Activated naive CD4-positive, alpha-beta T cell treated with anti-CD3 and anti-CD28 coated beads for 36 hours (primary cell): ENCODE measurements at places on chromosomes 16 and 17. TPM values are rescaled to one million over a fixed set of nuclear protein-coding genes. Genes with fewer than 3 reads are reported as not detected.

Gene FKBP10
- total RNA-seq, result not detected

- DNase-seq, result no peak
Observed at GRCh38 chr17:75428543-75429469, 23.3 kb upstream of the GRB2 start.

DNA sequence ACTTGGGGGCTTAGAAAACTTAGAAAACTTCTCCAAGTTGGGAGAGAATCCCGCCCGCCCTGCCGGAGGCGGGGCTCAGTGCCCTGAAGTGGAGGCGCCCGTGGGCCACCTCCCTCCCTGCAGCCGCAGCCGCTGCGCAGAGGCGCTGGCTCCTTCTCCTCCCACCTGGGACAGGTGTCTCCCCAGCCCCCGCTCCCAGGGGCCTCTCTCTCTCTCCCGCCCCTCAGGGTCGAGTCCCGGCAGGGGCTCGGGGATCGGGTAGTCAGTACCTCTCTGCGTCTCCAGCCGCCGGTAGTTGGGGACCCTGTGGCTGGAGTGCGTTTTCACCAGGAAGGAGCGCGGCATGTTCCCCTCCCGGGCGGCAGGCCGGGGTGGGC is 257 bp downstream of the SNAI3 start:
- DNase-seq, result peak; percentile 46

DNA sequence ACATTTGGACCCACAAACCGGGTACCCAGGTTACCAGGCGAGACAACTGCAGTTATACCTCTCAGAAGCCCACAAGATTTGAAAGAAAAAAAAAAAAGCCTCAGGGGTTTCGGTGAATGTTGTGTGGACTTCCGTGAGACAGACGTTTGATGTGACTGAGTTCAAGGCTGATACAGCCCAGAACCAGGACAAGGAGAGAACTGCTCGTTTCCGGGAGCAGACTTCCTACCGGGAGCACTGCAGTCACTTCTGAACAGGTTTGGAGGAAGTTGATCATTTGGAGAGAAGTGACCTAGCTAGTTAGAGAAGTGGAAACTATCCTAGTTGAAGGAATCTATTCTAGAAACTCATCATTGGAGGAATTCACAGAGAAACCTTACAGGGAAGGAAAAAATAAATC is 847 bp downstream of the CKLF start:
- DNase-seq, result no peak

DNA sequence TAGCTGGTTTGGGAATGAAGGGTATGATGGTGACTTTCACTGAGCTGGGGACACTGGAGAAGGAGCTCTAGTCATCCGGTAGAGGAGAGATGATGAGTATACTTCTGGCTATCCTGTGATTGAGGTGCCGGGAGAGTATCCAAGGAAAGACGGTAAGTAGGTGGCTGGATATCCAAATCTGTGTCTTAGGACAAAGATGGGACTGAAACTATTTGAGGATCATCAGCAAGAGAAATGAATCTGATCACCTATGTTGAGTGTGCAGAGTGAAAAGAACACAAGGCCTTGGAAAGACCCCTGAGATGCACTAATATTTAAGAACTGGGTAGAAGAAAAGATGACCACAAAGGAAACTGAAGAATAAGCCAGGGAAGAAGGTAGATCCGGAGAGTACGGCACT is 1.0 kb downstream of the NACA2 start:
- DNase-seq, result no peak

DNA sequence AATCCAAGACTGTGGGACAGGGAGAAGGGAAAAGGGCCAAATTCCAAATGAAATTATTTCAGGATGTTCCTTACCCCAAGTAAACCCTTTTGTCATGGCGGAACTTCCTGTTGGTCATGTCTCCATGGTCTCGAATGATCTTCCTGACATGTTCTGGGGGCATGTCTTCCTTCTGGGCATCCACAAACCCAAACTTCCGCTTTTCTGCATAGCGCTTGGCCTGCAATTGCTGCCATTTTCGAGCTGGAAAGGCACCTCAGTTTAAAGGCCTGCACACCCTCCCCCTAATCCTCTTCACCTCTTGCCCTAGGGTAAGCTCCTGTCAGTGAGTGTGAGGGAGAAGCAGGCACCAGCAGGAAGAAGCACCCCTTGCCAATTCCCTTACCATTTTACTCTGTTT is 1.2 kb downstream of the PRPF8 start:
- no peak for DNase-seq

DNA sequence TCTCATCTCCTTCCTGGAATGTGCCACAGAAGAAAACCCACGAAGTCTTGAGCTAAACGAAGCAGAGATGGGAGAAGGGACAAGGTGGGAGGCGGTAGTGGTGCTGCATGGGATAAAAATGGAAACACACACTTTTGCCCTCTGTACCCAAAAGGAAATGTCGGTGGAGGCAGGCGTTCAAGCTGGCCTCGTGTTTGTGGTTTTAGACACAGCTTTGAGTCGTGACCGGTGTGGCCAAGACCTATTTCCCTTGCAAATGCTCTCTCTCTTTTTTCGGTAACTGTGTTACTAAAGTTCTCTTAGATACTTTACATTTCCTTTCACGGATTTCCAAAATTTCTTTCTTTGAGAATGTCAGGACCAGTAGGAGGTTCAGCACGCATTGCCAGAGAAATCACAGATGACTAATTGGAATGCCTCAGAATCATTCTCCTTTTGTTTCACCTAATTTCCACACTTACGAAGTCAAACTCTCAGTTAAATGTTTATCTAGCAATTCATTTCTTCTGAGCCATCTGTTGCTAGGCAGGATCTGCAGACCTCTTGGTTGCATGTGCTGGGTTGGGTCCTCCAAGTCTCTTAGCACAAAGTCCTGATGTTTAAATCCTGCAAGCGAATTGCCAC is 412.3 kb downstream of the MAF start:
- DNase-seq, result no peak
